ENCODE measurements at places on chromosomes 6 and 20. TPM values are rescaled to one million over a fixed set of nuclear protein-coding genes. Genes with fewer than 3 reads are reported as not detected.
A peak's percentile ranks its signal among the peaks of the same experiment; 100 is the strongest.

DNA sequence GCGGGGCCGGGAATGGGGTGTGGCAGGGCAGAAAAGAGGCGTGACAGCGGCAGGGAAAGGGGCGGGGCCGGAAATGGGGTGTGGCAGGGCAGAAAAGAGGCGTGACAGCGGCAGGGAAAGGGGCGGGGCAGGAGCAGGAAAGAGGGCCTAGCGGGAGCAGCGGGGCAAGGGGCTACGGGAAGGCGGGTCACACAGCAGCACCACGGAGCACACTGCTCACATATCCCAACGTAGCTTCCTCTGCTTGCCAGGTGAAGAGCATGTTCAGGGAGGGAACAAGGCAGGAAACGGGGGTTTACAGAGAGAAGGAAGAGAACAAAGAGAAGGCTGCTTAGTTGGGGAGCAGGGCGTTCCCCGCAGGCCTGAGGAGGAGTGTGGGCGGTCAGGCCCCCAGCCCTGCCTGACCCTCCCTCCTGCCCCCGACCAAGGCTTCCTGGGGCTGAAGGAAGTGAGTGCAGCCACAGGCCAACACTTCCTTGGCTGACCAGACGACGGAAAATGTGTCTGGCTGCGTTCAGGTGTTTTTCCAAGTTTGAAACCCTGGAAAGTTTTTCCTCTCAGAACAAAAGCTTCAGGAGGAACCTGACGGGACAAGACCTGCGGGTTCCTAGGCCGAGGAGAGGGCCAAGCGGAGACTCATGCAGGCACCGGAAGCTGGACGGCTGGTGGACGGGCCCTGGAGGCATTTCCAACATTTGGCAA is 13.8 kb downstream of the UCKL1 start:
- H3K27ac ChIP-seq = no peak overlapping the region
- peaks cover 56% of the 10 kb centered on the region for H3K36me3 ChIP-seq

DNA sequence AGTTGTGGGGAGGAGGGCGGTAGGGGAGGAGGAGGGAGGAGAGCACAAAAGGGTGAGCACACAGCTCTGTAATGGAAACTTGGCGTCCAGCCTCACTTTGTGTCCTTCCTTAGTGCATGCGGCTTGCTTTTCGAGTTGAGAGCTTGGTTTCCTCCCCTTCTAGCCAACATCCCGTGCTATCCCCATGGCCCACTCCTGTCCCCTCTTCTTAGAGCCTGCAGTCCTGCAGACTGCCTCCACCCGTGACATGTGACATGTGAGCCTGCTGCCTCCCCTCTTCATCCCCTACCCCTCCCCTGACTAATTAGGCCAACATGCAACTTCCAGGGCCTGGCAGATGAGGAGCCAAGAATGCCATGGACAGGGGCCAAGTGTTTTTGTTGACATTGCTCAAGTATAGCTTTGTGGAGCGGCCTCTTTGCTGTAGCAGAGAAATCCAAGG is 63.2 kb downstream of the SLC24A3 start:
- peak; percentile 92 for DNase-seq
- no peak overlapping the region for H3K4me3 ChIP-seq
- no peaks in the 10 kb centered on the region for H3K36me3 ChIP-seq
- no peaks in the 10 kb centered on the region for H3K27me3 ChIP-seq

DNA sequence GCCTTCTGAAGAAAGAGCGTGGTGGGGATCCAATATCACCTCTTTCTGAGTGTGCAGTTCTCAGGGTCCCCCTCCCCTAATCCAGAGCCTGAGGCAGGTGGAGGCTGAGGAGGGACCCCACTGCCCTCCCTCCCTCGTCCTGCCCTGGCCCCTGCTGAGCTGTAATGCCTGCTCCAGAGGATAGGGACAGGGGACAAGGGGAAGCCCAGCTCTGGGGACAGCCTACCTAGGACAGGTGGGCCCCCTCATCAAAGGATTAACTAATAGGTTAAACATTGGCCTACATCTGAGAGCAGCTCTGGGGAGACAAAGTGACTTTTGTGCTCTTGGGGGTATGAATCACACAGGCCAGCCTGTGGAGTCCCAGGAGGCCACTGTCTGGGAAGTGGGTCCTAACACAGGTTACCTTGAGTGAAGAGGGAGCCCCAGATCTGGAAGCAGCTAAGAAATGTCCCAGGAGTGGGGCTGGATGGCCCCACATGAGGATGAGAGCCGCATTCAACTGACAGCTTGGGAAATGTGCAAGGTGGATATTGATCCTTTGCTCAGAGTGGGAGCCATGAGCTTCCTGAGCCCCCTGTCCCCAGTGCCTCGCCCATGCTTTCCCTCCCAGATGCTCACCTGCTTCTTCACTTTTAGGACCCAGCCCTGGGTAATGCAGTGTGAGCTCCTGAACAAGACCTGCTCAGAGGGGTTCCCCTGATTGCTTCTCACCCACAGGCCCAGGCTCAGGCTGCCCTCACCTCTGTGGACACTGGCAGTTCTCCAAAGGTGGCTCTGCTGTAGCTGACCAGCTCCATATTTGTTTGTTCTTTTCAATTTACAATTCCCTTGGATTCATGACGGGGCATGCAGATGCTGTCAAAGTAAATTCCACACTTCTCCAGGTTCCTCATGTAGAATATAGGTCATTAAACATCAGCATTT is 17.8 kb upstream of the CST9L start:
- H3K27ac ChIP-seq = no peak overlapping the region
- H3K27me3 ChIP-seq = no peaks in the 10 kb centered on the region
- H3K4me1 ChIP-seq = no peaks in the 10 kb centered on the region
- H3K4me3 ChIP-seq = no peak overlapping the region

DNA sequence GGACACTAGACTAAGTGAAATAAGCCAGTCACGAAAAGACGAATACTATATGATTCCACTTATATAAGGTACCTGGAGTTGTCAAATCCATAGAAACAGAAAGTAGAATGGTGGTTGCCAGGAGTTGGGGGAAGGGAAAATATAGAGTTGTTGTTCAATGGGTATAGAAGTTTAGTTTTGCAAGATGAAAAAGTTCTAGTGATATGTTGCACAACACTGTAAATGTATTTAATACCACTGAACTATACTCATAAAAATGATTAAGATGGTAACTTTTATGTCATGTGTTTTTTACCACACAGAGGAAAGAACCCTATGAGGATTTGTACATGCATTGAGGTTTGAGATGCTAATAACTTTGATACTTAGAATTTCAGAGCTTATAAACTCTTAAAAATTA is 46.0 kb upstream of the TRAM2 start:
- H3K27ac ChIP-seq = no peak overlapping the region
- no peak overlapping the region for H3K4me3 ChIP-seq
- no peaks in the 10 kb centered on the region for H3K27me3 ChIP-seq
- no peak for DNase-seq

DNA sequence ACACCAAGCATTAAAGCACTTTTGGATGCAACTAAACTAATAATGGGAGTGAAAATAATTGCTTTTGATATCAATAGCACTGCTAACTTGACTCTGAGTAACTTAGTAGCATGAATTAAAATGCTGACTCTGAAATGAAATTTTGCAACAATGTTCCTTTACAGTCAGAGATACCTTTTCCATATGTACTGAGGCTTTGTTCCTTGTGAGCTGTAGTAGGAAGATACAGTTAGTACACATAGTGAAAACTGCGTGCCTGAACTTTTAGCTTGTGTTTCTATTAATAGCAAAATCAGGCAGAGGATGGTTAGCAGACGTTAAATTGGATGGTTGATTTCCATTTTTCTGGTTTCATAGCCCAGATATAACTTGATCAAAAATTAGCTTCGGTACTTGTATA is 18.6 kb downstream of the ADGRG6 start:
- H3K4me3 ChIP-seq = no peak overlapping the region
- no peak for DNase-seq
- no peaks in the 10 kb centered on the region for H3K36me3 ChIP-seq
- no peak overlapping the region for H3K27ac ChIP-seq

GRCh38 chr20:48828734-48829460 is 1.1 kb upstream of the PREX1 start:
- H3K27me3 ChIP-seq = no peaks in the 10 kb centered on the region
- peak overlapping the region; percentile 43 for H3K4me3 ChIP-seq
- no peaks in the 10 kb centered on the region for H3K36me3 ChIP-seq
- DNase-seq = no peak
- peak overlapping the region; percentile 65 for H3K27ac ChIP-seq

DNA sequence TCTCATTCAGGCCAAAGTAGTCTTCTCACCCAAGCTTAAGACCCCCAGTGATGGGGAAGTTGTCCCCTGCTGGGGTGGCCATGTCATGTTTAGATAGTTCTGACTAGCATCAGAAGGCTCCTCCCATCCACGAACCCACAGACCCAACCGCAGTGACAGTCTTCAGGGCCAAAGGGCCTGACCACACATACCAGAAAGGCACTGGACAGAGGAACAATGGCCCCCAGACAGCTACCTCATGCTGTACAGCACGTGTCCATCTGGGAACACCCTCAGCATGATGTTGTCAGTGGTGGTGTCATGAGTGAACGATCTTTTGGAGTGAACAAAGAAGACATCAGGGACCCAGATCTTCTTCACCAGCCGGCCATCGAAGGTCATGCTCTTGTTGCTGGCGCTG is 46.3 kb downstream of the GABRR2 start:
- DNase-seq = no peak
- H3K27me3 ChIP-seq = no peaks in the 10 kb centered on the region
- no peaks in the 10 kb centered on the region for H3K4me1 ChIP-seq
- H3K27ac ChIP-seq = no peak overlapping the region
- no peak overlapping the region for H3K4me3 ChIP-seq

- H3K4me1 ChIP-seq = no peaks in the 10 kb centered on the region
- no peaks in the 10 kb centered on the region for H3K36me3 ChIP-seq
- H3K27ac ChIP-seq = no peak overlapping the region
- no peak for DNase-seq
These were observed 168.5 kb downstream of the MYLK4 start for GRCh38 chr6:2582268-2582667.

GRCh38 chr6:24902782-24903181 is 33.0 kb downstream of the RIPOR2 start:
- no peak overlapping the region for H3K27ac ChIP-seq
- H3K4me1 ChIP-seq = no peaks in the 10 kb centered on the region
- H3K4me3 ChIP-seq = no peak overlapping the region
- no peaks in the 10 kb centered on the region for H3K27me3 ChIP-seq

Gene MUC22
- total RNA-seq = not detected

Gene CNR1
- 17.5 TPM for total RNA-seq

Gene SLC17A3
- not detected for total RNA-seq

Gene SYNDIG1
- 8.3 TPM for total RNA-seq

All from thyroid gland (tissue), 4 donors.